ENCODE measurements at places on chromosomes 7 and 10. TPM values are rescaled to one million over a fixed set of nuclear protein-coding genes. Genes with fewer than 3 reads are reported as not detected.
A peak's percentile ranks its signal among the peaks of the same experiment; 100 is the strongest.

Gene ADRA2A
- not detected for total RNA-seq

Gene NAT16
- total RNA-seq = not detected

Gene HECW1
- not detected for total RNA-seq

Gene SFXN4
- total RNA-seq = 33.3 TPM

Gene MRLN
- not detected for total RNA-seq

Gene CADPS2
- total RNA-seq = 0.25 TPM

Gene CYP2C9
- not detected for total RNA-seq

Gene ZNF239
- total RNA-seq = 14.3 TPM

Gene BAG3
- 8.5 TPM for total RNA-seq

Gene EPHB4
- total RNA-seq = 107 TPM

Gene TMEM229A
- not detected for total RNA-seq

Gene ZC3HAV1L
- 22.2 TPM for total RNA-seq

Gene PLXDC2
- not detected for total RNA-seq

Gene ACTL6B
- total RNA-seq = 0.14 TPM

GRCh38 chr10:119896937-119897770, 4.6 kb downstream of the SEC23IP start:
- peak; percentile 56 for DNase-seq

GRCh38 chr10:30357075-30357801, 8.2 kb upstream of the MTPAP start:
- no peak for DNase-seq

GRCh38 chr7:64574540-64575099, 11.7 kb upstream of the ZNF680 start:
- DNase-seq = no peak

DNA sequence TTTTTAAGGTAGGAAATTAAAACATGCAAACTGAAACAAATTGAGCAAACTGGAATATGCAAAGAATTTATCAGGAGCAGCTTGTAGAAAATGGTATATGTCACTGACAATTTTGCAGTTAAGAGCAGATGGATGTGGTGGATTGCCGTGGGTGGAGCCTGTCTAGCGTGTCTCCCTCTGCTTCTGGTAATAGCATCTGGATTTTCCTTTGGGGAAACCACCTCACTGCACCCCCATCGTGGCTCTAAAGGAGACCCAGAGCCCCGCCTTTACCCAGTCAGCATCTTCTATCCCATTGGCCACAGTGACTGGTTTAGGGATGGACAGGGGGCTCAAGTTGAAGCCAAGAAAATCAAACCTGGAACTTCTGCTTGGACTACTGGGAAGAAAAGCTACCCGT, 142.9 kb downstream of the SVIL start:
- DNase-seq = no peak

GRCh38 chr7:35975851-35976454, 175.1 kb downstream of the SEPTIN7 start:
- DNase-seq = peak; percentile 83

GRCh38 chr7:50209461-50210135, 94.9 kb upstream of the IKZF1 start:
- no peak for DNase-seq

GRCh38 chr10:93680412-93681047, 21.9 kb downstream of the FRA10AC1 start:
- peak; percentile 60 for DNase-seq

DNA sequence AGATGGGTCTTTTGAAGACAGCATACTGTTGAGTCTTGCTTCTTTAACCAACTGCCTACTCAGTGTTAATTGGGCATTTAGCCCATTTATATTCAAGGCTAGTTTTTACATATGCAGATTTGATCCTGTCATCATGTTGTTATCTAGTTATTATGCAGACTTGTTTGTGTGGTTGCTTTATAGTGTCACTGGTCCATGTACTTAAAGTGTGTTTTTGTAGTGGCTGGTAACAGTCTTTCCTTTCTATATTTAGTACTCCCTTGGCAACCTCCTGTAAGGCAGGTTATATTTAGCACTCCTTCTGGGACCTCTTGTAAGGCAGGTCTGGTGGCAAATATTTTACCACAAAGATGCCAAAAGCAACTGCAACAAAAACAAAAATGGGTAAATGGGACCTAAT, 66.7 kb downstream of the TES start:
- DNase-seq = no peak

GRCh38 chr10:17847585-17848296, 38.6 kb downstream of the MRC1 start:
- peak; percentile 46 for DNase-seq

GRCh38 chr10:79209340-79209739, 137.9 kb upstream of the PPIF start:
- peak; percentile 57 for DNase-seq

DNA sequence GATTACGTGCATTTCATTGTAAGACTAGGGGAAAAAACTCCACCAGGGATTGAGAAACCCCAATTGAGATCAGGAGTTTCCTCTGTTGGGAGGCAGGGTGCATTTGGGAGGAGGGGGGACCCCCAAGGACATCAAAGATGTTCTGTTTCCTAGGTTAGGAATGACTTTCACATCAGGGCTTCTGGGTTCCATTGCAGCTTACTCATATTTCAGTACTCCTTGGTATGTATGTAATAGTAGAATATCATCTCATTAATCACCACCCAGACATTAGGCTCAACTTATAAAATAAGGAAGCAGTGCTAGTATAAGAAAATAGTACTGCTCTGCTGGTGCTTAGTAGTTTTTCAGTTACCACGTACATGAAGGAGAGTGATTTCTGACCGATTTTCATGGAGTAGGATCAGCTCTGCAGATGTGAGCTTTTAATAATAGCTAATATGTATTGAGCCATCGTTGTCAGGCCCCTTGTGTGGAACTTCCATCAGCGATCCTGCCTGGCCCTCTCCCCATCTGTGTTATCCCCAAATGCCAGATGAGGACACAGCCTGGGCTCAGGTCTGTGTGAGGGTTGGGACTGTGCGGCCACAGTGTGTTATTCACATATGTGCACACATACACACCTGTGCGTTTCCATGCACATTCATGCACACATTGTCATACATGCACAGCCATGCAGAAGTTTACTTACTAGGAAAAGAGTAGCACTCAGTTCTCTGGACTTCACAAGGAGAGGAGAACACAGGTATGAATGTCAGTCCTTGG, 23.5 kb downstream of the UPP1 start:
- no peak for DNase-seq

DNA sequence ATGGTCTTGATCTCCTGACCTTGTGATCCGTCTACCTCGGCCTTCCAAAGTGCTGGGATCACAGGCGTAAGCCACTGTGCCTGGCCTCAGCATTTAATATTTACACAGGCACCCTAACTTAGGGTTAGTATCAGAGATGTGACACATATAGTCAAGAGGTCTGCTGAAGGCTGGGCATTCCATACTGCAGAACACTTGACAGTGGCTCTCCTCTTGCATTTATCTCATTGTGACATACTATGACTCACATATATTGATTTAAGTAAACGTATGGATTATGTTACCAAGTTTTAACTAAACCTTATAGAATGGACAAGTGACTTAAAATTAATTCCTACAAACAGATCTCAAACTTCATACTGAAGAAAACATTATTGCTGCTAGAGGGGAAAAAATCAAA, 36.6 kb downstream of the BRAF start:
- no peak for DNase-seq

DNA sequence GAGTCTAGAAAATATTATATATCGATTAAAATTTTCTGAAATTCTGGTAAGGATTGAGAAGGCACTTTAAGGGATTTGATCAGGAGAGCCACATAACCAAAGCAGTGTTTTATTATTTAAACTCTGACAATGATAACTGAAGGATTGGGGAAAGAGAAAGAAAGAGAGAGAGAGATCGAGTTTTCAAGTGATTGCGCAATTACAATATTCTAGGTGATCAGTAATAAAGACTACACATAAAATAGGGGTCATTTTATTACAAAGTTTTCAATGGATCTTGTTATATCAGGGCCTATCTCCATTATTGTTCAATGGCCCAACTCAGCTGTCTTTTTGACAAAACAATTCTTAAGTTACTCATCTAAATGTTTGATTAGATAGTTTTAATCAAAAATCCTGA, 541.5 kb upstream of the ZWINT start:
- no peak for DNase-seq

Measured in G401 (cell line).